Mesenteric fat pad (tissue), 1 donor: ENCODE measurements at places on chromosomes 5 and 9.

DNA sequence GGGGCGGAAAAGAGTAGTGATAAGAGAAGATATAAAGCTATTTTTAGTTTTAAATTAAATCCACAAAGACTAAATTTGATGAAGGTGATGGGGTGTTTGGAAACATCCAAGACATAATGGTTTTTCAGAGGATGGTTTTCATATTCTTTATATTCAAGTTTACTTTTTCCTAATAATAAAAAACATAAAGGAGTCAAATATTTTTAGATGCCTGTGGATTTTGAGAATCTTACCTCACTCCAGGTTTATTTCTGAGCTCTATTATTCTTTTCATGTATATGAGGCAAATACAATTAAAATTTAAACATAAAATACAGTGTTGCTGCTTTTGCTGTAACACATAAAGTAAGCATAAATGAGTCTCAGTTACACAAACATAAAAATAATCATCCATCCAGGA lies 22.2 kb downstream of the MRPS30 start:
- no peak for DNase-seq

- no peak for DNase-seq
Measured at GRCh38 chr5:14237317-14238086, 94.4 kb downstream of the TRIO start.

DNA sequence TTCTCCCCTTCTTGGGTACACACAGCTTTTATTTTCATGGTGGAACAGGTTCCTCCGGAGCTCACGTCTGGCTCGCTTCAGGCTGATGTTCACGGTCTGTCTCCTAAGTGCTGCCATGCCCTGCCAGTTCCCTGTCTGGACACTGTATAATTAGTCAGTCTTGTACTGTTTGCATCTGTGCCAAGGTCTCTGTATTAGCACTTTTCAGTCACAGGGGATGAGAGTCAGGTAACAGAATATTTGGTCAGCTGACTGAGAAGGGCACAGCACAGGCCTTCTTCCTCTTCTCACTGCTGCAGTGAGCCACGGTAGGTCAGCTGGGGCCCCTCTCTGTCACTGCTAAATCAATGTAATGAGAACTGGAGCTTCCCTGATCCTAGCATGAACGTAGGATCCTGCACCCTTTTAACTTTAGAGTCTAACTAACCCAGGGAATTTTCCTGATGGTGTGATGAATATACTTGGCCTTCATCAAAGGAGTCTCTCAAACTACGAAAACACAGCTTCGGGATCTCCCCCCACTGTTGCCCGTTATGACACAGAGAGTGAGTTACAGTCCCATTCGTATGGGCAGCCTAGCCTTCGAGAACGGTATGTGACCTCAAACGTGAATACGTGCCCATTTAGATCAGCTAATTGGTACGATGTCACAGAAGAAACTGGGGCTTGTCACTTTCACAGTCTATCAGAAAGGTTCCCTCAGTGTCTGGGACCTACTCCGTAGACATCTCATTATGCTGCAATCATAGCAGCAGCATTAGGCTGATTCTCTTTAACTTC lies 354.1 kb upstream of the RFX3 start:
- DNase-seq, result no peak

- DNase-seq, result no peak
Measured at GRCh38 chr5:74542482-74542881, 98.0 kb downstream of the ENC1 start.

DNA sequence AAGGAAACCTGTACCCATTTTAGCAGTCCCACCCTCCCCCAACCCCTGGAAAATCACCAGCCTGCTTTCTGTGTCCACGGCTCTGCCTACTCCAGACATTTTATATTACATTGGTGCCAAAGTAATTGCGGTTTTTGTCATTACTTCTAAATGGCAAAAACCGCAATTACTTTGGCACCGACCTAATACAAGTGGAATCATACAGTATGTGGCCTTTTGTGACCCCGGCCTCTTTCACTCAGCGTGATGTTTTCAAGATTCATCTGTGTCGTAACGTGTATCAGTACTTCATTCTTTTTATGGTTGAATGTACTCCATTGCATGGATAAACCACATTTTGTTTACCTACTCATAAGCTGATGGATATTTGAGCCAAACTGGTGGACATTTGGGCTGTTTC lies 9.7 kb upstream of the ORM1 start:
- peak; percentile 28 for DNase-seq

- DNase-seq, result peak; percentile 4
Measured at GRCh38 chr5:181236471-181236870, 7.2 kb downstream of the RACK1 start.

- DNase-seq, result peak; percentile 83
Measured at GRCh38 chr5:1793966-1794900, 5.4 kb downstream of the MRPL36 start.

DNA sequence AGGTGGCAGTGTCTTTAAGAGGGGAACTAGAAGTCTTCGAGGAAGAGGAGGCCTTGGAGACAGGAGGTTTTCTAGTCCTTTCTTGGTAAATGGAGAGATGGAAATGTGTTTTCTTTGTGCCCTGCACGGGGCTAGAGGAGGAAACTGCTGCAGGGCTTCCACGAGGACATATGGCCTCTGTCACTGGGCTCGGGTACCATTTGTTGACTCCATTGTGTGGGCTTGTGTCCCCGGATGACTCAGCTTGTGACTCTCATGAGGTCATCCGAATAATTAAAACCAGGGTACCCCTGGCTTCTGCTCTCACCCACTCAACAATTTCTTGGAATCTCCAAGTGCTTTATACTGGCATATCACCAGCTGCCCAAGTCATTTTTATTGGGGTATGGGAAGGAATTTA lies 261.7 kb downstream of the KIF4B start:
- DNase-seq, result no peak

- DNase-seq, result no peak
Measured at GRCh38 chr5:6632324-6632887, 438 bp downstream of the NSUN2 start.

GRCh38 chr9:86303316-86303975 lies 21.1 kb upstream of the ISCA1 start:
- DNase-seq, result no peak

- DNase-seq, result no peak
Measured at GRCh38 chr5:107592515-107592914, 78.2 kb downstream of the EFNA5 start.

DNA sequence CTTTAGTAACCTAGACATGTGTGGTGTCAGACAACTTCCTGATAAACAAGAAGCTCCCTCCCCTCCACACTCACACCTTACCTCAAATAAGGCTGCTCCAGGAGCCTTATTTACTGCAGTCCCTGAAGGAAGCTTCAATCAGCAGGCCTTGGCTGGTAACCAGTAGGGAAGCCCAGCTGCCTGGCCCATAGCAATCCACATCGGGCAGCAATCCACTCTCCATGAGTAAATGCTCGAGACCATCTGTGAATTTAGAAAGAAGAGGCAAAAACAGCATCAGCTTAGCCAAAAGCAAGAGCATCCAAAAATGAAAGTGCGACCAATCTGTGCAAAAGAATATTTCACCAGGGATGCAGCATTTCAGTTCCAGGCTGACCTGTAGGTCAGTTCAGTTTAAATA lies 213.3 kb upstream of the TUSC1 start:
- DNase-seq, result no peak

DNA sequence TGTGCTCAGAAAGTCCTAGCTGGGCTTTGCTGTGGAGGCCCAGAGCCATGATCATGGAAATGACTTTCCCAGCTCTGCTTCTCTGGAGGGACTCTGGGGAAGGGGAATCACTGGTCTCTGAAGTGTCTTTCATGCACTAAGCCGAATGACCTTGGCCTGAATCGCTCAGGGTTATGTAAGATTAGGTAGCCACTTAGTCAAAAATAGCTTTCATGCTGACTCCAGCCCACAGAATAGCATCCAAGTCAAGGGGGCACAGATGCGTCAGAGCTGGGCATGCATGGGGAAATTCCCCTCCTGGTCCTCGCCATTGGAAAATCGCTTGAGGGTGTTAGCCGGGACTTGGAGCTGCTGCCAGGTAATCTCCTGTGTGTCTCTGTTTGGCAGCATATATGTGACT lies 36.1 kb upstream of the PPARGC1B start:
- no peak for DNase-seq

- no peak for DNase-seq
Measured at GRCh38 chr9:72029986-72030385, 30.4 kb downstream of the C9orf57 start.

- no peak for DNase-seq
Measured at GRCh38 chr5:103014983-103015382, 105.0 kb downstream of the GIN1 start.

GRCh38 chr5:143234162-143234842 lies 169.2 kb downstream of the NR3C1 start:
- no peak for DNase-seq

DNA sequence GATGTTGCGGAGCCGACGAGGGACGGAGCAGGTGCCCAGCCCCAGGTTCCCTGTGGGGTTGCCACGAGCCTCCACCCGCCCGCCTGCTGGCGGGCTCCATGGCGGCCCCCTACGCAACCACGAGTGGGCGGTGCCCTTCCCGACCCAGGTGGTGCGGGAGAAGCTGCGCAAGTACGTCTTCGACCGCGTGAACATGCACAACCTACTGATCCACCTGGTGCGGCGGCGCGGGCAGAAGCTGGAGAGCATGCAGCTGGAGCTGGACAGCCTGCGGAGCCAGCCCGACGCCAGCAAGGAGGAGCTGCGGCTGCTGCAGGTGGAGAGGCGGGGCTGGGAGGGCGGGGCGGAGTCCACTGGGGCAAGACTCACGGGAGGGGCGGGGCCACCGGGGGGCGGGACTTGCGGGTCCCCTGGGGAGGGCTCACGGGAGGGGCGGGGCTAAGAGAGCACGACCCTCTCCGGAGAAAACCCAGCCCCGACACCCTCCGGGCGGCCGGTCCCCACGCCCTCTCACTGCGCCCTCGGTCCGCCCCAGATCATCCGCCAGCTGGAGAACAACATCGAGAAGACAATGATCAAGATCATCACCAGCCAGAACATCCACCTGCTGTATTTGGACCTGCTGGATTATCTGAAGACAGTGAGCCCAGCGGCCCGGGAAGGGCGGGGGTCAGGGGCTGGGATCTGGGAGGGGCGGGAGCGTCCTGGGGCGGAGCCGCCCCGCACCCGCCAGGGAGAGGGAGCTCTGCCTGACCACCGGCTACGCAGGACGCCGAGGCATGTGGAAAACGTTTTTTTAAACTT lies 3.9 kb downstream of the CCDC183 start:
- no peak for DNase-seq

DNA sequence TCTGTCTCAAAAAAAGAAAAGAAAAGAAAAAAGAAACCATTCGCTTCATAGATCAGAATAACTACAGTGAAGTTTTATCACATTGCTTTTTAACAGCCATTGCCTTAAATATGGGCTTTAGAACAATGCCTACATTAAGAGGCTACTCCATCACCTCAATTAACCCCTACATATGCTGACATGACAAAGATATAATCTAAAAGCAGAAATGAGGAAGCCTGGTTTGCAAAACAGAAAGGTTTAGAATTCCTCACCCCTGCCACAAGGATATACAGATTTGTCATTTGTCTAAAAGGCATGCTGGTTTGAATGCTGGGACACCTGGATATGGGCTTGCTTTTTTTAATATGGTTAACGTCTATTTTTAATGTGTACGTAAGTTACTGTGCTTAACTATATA lies 1353.0 kb upstream of the C9orf72 start:
- DNase-seq, result no peak

DNA sequence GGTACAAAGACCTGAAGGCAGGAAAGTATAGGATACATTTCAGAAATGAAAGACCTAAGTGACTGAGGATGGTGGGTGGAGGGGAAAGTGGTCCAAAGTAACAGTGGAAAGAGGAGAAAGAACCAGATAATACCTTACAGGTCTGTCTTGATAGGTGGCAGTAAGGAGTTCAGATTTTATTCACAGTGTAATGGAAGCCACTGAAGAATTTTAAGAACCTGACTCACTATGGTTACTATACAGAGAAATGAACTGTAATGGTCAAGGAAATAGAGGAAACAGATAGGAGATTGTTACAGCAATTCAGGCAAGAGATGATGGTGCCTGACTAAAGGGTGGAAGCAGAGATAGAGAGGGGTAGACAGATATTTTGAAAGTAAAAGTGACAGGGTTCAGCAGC lies 46.5 kb downstream of the EPB41L4A start:
- DNase-seq, result no peak

DNA sequence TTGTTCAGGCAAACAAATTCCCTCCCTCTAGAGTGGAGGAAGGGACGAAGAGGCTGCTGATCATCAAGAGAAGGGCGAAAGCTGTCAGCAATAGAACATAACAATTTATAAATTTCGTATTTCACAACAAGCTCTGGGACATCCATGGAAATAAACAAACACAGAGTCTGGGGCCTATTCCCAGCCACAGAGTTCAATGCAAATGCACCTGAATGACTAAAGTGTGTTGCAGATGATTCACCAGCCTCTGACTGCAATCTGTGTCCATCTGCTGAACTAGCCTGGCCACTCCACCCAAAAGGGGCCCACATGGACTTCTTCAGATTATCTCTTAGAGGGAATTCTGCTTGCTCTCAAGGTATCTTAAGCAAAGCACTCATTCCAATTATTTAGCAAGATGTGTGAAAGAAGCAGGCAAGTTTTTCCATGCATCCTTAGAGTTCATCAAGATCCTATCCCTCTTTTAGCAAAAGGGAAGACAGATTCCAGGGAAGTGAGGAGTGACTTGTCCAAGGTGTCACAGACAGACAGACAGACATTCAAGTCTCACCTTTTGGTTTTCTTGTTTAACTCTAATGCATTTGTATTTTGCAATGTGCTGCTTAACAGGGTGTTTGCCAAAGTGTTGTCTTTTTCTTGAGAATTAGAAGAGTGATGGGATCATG lies 307.8 kb upstream of the PAPPA start:
- DNase-seq, result no peak

- no peak for DNase-seq
Measured at GRCh38 chr9:107693625-107694326, 204.2 kb upstream of the KLF4 start.

GRCh38 chr9:102551346-102551745 lies 443.8 kb upstream of the CYLC2 start:
- DNase-seq, result no peak

GRCh38 chr5:158309088-158309807 lies 450.3 kb upstream of the CLINT1 start:
- DNase-seq, result no peak

DNA sequence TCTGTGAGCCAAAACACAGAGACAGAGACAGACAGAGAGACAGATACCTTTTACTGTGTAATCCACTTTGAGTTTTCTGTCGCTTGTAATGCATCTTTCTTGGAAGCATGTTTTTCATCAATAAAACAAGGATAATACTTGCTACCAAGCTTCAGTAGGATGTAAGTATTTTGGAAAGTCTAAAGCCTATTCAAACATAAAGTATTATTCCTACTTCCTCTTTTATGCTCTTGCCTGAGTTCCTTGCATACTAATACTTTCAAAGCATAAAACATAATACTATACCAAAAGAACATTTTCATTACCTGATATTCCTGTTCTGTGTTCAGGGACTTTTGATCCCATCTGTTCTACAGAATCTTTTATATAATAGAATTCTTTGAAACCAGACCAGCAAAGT lies 64.5 kb upstream of the SLC30A5 start:
- DNase-seq, result no peak

GRCh38 chr9:3730511-3730922 lies 204.7 kb upstream of the RFX3 start:
- DNase-seq, result no peak

DNA sequence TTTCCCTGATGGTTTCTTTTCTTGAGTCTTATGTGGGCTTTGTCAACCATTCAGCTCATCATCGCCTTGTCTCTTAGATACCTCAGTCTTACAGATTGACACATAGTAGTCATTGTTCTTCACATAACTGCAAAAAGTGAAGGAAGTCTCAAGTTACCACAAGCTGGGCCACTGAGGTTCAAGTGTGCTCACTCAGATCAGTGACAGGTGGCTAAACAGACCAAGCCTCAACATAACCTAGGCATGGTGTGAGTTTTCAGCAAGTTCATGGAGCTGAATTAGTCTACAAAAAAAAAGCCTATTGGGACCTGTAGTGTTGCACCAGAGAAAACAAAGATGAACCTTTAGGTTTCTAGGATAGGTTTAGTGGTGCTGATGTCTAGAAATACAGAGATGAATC lies 58.2 kb downstream of the RFK start:
- no peak for DNase-seq
